ENCODE measurements at places on chromosomes 11 and 22.

DNA sequence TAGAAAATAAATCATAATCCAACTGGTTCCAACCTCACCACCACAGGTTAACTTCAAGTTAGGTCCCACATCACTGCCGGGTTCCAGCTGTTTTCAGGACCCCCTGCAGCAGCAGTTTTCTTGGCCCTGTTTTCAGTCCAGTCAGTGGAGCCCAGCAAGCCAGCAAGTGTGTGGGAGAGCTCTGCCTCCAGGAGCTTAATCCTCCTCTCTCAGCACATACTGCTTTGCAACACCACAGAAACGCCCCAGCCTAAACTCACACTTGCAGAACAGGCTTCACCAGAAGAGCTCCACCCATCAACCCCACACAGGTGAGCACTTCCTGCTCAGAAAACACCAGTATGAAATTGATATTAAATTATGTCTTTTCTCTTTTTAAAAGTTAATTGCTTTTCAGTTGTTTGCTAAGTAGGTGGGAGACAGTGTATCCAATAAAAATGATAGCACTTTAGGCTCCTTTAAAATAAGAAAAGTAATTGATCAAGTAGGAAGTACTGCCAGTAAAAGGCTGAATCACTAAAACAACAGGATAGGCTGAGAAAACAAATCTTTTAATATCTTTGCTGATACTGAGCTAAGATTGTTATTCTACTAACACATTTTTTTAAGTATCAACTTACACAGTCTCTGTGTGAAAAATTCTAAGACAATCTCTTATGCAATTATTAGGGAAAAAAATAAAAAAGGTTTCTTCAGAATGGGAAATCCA lies 81.5 kb upstream of the TP53AIP1 start:
- DNase-seq: peak; percentile 14

DNA sequence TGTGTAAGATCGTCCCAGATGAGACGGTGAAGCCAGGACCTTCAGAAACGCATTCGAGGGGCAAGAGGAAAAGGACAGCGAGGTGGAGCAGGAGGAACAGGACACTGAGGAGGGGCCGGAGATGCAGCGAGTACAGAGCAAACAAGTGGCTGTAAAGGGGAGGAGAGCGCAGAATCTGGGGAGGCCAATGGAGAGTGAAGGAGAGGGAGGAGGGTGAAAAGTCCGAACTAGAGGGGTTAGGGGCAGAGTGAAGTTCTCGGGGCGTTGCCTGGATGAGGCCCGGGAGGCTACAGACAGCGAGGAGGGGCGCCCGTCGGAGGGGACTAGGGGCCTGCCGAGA lies 8.8 kb upstream of the PPIL2 start:
- no peak for DNase-seq

DNA sequence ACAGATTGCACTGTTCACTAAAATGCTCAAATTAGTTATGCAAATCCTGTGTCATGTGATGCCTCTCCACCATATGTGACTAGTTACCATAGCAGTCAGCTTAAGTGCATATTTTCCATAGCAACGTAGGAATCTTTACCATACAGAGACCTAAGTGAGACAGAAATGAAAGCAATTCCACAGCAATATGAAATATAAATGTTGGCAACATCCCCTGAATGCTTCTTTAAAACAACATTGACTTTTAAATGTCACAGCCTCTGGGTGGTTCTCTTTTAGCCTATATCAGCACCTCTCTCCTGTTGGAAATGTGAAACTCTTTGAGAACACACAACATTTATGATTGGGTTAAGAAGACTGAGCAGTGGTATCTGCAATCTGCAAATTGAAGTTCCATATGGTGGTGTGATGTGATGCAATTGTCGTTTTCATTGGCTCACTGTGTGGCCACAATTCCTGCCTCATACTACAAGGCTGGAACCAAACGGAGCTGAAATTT lies 814.6 kb downstream of the DLG2 start:
- DNase-seq: no peak

DNA sequence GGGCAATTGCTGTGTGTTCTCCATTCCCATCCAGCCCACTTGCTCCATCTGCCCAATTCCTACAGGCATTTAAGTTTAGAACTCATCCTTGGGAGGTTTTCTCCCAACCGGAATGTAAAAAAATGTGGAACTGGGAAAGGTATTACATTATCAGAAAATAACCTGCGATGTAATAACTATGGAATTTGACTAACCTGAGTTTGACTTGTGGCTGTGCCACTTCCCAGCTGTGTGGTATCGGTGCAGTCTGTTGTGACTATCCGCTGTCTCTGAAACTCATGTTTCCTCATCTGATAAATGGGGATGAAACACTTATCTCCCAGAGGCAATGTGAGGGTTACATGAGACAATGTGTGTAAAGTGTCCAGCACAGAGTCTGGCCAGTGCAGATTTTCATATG lies 77.6 kb downstream of the TENM4 start:
- no peak for DNase-seq

GRCh38 chr11:96337541-96338431 lies 5.2 kb downstream of the MAML2 start:
- peak; percentile 37 for DNase-seq

DNA sequence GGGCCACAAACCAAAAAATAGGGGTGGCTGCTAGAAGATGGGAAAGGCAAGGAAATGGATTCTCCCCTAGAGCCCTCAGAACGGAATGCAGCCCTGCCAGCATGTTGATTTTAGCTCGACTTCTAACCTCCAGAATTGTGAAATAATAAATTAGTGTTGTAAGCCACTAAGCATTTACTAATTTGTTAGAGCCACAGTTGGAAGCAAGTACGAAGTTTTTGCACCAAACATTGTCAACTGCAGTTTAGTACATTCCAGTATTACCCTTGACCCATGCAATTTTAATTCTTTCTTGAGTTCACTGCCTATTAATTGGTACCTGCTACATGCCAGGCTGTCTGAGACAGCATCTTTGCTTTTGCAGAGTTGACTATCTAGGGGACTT lies 32.2 kb downstream of the PARVA start:
- no peak for DNase-seq

- no peak for DNase-seq
Observed at GRCh38 chr11:45909594-45910475, 2.8 kb upstream of the FREY1 start.

DNA sequence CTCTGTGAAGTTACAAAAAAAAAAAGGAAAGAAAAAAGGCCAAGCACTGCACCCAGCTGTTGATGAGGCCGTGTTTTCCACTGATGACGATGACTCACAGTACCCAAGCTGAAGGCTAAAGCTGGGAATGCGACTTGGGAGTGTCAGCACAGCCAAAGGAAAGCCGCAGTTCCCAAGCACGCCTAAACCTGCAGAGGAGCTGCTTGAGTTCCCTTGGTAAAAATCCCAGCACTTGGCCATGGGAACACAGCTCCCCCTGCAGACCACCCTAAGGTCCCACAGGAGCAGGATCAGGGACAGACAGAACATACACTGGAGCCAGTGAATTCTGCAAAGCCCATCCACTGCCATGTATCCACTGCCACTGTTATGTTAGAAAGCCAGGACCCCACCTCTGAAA lies 39.9 kb downstream of the SERGEF start:
- DNase-seq: no peak

DNA sequence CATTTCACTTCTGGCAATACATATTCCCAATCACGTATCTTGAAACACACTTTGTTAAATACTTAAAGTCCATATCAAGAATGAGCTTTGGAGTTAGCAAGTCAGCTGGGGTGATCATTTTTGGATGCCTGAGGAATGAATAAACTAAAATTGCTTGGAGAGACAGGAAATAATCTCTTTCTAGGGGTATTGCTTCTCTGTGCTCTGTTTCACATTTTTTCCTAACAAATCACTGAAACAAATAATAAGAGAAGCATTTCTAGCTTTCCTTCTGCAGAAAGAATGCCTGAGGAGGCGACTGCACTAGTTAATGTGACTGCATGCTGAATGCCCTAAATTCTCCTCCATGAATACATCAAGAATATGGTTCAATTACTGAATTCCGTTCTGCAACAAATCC lies 541.4 kb upstream of the CCDC90B start:
- DNase-seq: no peak

GRCh38 chr11:8587915-8588314 lies 6.1 kb downstream of the STK33 start:
- DNase-seq: no peak

DNA sequence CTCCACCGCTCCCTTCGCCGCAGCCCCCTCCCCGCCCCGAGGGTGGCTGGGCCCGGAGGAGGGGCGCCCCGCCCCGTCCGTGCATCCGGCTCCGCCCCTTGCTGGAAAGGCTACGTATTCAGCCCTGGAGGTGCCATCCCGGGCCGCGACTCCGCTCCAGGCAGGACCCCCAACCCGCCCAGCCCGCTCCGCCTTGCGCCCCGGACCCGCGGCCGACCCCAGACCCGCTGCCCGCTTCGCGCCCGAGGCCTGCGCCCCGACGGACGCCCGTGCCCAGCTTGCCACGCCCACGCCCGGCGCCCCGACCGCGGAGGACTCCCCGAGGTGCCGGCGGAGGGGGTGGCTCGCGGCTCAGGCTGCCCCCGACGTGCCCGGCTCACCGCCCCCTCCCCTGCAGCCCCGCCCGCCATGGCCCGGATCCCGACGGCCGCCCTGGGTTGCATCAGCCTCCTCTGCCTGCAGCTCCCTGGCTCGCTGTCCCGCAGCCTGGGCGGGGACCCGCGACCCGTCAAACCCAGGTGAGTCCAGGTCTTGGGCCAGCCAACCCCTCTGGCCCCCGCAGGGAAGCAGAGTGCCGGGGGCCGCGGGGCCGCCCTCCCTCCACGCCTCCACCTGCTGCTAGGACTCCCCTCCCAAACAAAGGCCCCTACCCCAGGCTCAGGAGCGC lies at the start of gene ADM2:
Gene ADM2 (plus strand): TSS at position 104 of the 667 bp plus-strand sequence. CDS start 305 bp downstream, at position 409.
- peak; percentile 62 for DNase-seq

DNA sequence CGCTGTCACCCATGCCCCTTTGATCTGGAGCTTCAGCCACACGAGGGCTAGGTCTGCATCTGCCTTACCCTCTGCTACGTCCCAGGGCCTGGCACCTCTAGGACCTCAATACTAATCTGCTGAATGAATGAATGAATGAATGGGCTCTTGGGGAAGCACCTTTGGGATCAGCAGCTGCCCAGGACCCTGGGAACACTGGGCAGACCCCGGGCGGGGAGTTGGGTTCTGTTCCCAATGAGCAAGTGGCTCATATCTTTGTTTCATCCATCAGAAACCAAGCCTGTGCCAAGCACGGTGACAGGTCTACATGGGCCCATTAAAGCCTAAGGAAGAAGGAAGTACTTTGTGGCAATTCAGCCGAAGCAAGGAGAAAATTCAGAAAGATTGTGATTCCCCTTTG lies 41.5 kb upstream of the SHISAL1 start:
- no peak for DNase-seq

DNA sequence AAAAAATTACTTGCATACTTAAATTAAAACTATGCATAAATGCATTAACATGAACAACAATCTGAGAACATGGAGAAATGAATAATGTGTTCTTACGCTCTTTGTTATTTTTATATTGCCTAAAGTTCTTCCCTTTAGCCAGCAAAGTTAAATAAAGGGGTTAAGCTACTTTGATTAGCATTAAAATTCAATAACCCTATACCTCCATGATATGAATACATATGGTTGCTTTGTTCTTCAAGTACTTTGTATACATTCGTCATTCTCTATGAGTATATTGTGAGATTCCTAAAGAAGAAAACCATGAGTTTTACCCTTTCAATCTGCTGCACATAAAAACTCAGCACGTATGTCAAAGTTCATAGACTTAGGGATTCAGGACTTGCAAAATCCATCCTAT lies 578.3 kb downstream of the DLG2 start:
- no peak for DNase-seq

GRCh38 chr22:16387088-16387487 lies 205.5 kb downstream of the CCT8L2 start:
- no peak for DNase-seq

DNA sequence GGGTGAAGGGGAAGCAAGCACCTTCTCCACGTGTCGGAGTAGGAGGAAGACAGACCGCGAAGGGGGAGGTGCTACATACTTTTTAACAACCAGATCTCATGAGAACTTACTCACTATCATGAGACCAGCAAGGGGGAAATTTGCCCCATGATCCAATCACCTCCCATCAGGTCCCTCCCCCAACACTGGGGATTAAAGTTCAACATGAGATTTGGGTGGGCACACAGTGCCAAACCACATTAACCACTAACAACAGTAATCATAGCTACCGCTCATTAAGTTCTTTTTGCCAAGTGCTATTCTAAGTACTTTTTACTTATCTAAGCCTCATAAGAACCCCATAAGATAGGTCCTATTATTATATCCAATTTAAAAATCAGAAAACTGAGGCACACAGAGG lies 450.5 kb upstream of the DDI1 start:
- DNase-seq: no peak

- no peak for DNase-seq
Observed at GRCh38 chr11:68525930-68526329, 65.4 kb downstream of the PPP6R3 start.

- DNase-seq: no peak
Observed at GRCh38 chr11:19380375-19380774, 139.6 kb upstream of the E2F8 start.

- no peak for DNase-seq
Observed at GRCh38 chr11:70020336-70021214, 57.5 kb upstream of the ANO1 start.

GRCh38 chr11:60680455-60681119 lies 18.8 kb upstream of the MS4A8 start:
- DNase-seq: no peak

DNA sequence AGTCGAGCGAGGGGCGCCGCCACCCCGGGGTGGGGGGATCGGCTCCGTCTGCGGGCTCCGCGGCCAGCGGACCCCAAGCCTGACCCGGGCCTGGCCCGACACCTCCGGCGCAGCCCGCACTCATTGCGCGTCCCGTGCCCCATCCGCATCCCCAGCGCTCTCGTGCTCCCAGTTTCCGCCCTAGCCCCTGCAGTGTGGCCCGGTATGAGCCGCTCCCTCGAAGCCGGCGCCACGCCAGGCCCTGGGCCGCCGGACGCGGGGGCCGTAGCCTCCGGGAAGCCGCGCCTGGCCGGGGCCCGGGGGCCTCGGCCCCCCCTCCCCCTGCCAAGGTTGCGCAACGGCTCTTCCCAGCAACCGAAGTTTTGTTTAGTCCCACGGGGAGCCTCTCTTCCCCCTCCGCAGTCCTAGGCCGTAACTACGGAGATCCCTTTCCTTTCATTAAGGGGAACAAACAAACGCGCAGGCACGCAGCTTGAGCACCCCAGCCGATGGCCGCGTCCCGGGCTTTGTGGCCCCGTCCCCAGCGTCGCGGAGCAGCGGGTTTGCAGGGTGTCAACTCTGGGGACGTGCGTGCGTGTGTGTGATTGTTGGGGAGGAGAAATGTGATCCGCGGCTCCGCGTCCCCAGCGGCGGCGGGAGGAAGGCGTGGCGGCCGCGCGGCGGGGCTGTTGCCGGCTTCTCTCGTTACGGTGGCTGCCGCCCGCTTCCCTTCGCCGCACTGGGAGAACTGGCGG lies 883 bp downstream of the HIPK3 start:
- peak; percentile 65 for DNase-seq

- DNase-seq: peak; percentile 40
Observed at GRCh38 chr11:66277471-66278362, at the start of gene CNIH2. Gene CNIH2 (plus strand): TSS chr11:66278175. CDS start chr11:66278457, 282 bp downstream.

DNA sequence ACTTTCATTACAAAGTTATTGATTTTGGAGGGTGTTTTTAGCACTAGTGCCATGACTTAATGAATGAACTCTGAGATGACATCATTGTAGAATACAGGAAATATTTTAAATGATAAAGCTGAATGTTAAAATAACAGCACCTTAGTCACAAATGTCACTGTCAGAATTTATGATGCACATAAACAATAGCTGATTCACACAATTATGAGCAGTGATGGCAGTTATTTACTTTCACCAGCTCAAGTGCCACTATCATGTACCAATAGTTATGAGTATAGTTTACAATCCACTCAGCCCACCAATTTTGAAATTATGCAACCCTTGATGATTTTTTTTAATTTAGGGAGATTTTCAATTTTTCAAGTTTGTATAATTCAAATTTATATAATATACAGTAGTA lies 23.0 kb downstream of the SERPING1 start:
- DNase-seq: no peak
